ENCODE measurements at places on chromosomes 1 and 21. TPM values are rescaled to one million over a fixed set of nuclear protein-coding genes. Genes with fewer than 3 reads are reported as not detected.

DNA sequence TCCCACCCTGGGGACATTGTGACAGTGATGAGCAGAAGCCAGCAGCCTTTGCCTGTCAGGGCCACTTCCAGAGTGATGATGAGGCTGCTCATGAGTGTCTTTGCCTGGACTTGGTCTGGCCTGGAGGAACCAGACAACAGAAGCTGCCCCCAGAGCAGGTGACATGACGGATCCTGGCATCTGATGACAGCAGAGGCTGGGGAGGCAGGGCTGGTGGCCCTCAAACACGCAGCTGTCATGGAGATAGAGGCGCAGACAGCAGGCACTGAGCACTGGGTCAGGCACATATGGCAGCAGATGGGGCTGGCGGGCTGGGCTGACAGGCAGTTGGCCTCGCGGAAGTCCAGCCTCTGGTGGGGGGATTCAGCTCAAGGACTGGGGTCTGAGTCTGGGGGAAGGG is 66.4 kb upstream of the STUM start:
- peak; percentile 29 for DNase-seq

DNA sequence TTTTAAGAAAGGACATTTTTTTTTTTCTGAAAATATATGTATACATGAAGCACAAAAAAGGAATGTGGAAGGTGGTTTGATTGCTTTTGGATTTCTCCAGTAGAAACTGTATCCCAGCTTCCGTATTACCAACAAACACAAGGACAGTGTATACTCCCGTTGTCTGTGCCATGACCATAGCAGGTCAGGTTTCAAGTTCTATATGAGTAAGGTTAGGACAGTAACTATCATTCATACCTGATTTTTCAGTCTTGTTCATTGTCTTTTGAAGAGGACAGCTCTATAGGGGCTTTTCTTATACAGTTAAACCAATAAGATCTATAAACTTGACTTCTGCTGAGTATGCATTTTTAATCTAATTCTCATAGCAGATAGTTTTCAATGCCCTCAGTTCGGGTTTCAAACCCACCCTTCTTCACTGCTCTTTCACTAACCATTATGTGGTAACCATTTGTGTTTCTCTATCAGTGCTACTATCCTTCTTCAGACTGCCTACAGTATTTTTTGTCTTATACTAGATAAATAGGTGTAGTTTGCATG is 19.6 kb downstream of the UBAP2L start:
- no peak for DNase-seq

GRCh38 chr1:184664042-184664660 is 90.5 kb downstream of the EDEM3 start:
- DNase-seq, result peak; percentile 77

DNA sequence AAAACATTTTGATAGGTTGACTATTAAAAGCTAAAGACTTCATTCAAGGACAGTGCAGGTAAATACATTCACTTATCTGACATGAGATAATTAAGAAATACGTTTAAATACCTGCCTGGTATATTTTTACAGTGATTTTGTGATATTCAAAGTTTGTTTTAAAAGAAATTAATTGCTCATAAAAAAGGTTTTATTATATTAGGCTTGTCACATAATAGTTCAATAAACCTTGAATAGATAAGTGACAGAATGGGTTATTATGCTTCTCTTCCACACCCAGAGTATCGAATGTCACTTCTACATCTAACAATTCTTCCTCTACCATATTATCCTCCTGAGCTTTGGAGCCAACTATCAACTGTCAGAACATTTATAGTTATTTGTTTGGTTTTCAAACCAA is 60.0 kb downstream of the LTN1 start:
- no peak for DNase-seq

GRCh38 chr1:109789551-109790180 is 25.9 kb upstream of the EPS8L3 start:
- no peak for DNase-seq

- DNase-seq, result no peak
Measured at GRCh38 chr1:118563981-118564951, 379.2 kb upstream of the SPAG17 start.

- no peak for DNase-seq
Measured at GRCh38 chr1:24392604-24392946, 21.0 kb downstream of the STPG1 start.

DNA sequence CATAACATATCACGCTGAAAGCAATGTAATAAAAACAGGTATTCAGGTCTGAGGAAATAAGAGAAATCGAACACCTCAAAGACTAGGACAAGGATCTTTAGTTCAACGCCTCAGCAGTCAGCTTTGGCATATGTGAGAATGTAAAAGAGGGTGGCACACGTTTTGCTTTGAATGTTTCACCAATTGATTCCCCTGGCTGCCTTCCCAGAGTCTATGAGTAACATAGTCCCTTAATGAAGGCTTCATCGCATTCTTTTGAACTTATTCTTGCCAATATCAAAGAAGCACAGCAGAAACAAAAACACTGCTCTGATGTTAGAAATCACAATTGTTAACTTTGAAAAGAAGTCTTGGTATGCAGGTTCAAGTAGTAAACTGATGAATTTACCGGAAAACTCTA is 764.8 kb downstream of the ADGRL2 start:
- DNase-seq, result peak; percentile 3

- peak; percentile 94 for DNase-seq
Measured at GRCh38 chr1:55813618-55814017, 598.5 kb upstream of the USP24 start.

GRCh38 chr21:32183396-32183795 is 95.5 kb downstream of the MIS18A start:
- no peak for DNase-seq

DNA sequence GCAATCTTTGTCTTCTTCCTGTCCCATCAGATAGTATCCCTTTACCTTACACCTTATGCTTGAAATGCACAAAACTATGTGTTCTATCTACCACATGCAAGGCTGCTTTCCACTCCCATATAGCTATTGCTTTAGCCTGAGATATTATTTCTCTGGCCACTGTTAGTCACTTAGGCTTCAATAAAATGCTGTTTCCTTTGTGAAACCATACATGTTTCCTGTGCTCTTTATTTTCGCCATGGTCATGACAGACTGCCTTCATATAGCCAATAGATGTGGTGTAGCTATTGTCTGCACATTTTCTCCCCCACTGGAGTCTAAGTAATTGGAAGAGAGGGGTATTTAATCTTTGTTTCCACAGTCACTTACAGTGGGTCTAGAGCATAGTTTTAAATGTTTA is 108.4 kb downstream of the GREM2 start:
- no peak for DNase-seq

DNA sequence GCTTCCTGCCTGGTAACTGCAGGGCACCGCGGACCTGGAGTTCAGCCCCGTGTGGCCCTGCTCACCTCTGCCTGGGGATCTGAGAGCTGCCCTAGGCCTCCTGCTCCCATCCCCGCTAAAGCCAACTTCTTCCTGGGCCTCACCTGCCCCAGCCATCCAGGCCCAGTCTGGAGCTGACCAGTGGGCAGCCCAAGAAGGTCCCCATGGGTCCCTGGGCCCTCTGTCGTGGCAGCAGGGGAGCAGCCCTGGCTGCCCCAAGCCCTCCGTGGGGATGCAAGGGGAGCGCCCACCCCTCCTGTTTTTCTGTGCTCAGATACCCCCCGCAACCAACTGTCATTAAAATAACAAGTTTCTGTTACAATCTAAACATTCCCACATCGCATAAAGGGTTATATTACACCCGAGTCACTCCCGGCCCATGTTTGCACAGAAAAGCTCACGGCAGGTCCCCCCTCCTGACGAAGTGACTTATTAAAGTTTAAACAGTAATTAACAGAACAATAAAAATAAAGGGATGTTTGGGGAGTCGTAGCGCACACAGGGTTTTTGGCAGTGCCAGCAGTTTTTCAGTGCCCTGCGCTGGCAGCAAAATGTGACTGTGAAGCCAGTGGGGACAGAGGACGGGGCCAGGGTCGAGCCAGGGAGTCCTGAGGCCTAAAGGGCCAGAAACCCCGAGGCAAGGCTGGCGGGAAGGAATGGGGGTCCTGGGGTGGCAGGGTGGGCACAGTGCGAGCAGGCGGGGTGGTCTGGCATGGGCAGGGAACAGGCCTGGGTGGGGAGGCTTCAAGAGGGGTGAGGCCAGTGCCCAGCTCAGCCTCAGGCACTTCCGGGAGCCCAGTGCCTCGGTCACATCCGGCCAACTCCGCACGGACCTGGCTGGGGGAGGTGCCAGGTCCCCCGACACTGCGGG is 121.5 kb downstream of the CASZ1 start:
- DNase-seq, result no peak

DNA sequence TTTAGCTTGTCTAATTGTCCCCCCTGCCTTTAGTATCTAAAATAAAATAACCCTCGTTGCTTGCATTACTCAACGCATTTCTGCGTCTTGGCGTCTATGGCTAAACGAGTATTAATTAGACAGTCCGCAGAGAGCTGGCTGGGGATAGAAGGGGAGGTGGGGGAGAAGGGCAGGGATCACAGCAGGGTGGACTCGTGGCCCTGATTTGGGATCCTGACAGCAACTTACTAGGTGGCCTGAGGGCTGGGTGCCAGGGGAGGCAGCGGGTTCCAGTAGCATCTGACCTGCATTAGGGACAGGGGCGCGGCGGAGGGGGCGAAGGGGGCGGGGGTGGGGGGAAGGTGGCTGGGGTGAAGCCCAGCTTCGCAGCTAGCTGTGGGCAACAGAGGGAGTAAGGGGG is 1.1 kb upstream of the BACE2 start:
- DNase-seq, result no peak

DNA sequence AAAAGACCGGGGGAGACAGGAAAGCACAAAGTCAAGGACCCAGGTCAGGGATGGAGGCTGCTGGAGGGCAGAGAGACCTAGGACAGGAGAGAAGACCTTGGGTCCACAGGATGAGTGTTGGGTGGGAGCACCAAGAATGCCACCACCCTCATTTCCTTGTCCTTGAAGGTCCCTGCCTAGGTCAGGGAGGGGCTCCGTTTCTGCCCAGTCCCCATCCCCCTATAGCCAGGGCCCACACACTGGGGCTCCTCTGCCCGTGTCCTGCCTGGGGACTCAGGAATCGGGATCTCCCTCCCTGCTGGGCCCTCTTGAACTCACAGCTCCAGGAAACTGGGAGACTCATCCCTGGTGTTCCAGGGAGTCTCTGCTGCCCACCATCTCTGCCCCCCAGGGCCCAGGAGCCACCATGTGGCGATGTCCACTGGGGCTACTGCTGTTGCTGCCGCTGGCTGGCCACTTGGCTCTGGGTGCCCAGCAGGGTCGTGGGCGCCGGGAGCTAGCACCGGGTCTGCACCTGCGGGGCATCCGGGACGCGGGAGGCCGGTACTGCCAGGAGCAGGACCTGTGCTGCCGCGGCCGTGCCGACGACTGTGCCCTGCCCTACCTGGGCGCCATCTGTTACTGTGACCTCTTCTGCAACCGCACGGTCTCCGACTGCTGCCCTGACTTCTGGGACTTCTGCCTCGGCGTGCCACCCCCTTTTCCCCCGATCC is 584 bp downstream of the TINAGL1 start:
- no peak for DNase-seq

- DNase-seq, result no peak
Measured at GRCh38 chr1:43071241-43071640, 100.8 kb downstream of the EBNA1BP2 start.

DNA sequence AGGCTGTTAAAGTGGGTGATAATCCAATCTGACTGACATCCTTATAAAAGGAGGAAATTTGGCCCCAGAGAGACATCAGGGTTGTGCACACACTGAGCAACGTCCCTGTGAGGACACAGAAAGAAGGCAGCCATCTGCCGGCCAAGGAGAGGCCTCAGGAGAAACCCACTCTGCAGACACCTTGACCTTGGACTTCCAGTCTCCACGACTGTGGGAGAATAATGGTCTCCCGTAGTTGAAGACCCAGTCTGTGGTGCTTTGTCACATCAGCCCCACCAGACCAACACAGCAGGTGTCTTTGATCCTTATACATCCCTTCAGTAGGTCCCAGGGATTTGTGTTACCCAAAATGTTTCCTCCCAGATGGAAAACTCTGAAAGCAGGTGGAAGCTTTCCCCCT is 4.2 kb upstream of the DNAJC28 start:
- no peak for DNase-seq

DNA sequence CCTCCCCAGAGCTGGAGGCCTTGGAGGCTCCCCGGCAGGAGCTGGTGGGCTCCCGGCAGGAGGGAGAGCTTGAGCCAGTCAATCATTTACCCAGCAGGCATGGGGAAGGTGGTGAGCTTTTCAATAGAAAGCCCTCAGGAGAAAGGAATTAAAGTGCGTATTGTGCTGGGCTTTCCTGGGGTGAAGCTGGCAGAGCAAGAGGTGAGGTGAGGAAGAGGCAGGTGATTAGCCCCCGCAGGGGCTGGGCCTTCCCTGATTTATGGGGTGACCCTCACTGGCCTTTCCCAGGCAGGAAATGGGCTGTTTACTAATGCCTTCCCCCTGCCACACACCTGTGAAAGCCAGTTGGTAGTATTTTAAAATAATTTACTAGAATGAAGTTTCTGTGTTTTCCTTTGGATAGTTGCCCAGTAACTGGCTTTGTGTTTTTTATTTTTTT is 25.8 kb downstream of the CLDN14 start:
- no peak for DNase-seq

GRCh38 chr1:1167398-1167821 is 6.3 kb upstream of the TTLL10 start:
- no peak for DNase-seq

DNA sequence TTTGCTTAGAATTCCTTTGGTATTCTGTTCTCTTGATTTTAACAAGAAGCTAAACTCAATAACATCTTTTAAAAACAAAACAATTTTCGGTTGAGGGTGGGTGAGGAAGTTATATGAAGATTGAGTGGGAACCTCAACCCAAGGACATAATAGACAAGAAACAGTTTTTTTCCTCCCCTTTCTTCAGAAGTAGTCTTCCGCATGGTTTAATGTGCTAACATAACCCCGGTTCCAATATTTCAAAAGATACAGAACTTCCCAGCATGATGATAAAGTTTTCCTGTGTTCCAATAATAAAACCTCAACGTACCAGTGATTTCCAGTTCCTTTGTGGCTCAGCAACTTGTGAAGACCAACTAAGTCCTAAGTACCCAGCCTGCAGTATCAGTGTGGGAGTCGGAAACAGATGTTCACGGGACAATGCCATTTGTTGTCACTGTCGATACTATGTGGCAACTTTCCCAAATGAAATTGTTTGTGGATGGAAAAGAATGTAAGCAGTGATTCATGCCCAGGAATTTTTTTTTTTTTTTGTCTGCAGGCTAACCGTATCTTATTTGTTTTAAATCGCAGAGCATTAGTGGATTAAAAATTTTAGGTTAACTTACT is 48.5 kb downstream of the NR5A2 start:
- DNase-seq, result peak; percentile 93

Gene TAS1R1
- polyA plus RNA-seq, result 0.17 TPM

Gene NBPF12
- 5.7 TPM for polyA plus RNA-seq

Gene KRTAP13-2
- not detected for polyA plus RNA-seq

Gene FAM163A
- polyA plus RNA-seq, result 0.06 TPM

Gene ZYG11A
- polyA plus RNA-seq, result not detected

Gene LGR6
- polyA plus RNA-seq, result not detected

Gene RXFP4
- not detected for polyA plus RNA-seq

Gene RGS16
- polyA plus RNA-seq, result 2.0 TPM

All from cardiac muscle cell (in vitro differentiated cells and primary cell).